ENCODE measurements at places on chromosomes 6 and 20.

DNA sequence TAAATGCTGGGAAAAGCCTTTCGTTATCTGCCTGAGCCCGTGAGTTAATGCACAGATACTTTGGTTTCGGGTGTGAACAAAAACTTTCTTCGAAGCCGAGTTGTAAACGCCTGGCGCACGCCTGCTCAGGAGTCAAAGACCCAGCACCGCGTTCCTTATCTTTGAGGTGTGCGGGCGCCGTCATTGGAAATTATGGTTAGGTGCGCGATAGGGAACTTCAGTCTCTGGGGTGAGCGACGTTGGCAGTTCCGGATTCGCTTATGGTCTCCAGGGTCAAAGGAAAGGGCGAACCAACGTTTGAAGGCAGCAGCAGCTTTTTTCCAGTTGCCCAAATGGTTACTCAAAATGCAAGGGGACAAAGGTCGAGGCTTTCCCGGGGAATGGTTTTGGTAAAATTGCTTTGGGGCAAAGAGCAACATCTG, 853 bp downstream of the SLC22A3 start:
- DNase-seq = no peak

DNA sequence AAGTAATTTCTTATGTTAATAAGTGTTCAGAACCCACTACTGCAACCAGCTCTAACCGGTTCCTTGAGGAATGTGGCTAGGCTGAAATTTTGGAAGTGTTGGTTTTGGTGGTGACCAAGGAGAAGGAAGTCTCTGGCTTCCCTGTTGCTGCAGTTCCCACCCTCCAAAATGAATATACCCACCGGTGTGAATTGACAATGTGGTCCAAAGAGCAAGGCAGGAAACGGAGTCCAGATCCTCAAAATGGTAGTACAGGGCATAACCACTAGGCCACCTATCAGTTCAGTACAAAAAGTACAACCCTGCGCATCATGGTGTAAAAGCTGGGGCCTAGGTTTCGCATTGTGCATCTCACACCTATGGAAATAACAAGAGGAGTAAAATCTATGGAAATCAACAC, 2.8 kb downstream of the ADNP start:
- no peak for DNase-seq

DNA sequence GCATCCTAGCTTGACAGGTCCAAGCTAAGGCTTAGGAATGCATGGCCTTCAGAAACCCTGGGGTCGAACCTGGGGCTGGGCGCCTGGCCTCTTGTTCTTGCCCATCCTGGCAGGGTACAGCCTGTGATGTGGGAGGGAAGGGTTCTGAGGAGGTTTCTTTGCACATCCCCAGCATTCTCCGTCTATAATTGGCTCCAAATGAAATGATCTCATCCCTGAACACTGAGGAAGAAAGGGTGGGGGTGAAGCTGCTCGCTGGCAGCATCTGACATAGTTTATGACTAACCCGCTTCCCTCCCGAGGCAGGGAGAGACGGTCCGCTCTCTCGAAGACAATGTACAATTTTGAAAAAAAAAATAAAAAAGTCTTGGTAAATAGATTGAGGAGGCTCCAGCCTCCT, 67.1 kb upstream of the ZNFX1 start:
- DNase-seq = peak; percentile 100

- DNase-seq = no peak
These were observed 95.2 kb upstream of the CST7 start for GRCh38 chr20:24853916-24854315.

GRCh38 chr20:16018881-16019280, 554.4 kb downstream of the KIF16B start:
- no peak for DNase-seq

DNA sequence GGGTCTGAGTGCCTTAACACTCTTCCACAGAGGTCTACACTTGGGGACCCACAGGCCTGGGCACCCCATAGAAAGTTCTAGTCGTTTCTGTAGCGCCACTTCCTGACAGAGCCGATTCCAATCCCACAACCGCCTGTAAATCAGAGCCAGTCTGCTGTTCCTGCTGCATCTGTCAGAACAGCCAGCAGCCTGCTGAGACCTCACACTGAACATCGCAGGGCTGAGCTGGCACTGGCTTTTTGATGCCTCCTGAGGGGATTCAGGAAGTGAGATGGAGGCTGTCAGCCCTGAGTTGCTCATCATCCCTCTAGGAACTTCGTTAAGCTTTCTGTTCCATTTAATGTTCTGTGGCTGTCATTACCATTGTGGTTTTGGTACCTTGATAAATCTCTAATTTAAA, 48.9 kb downstream of the DCBLD1 start:
- no peak for DNase-seq

- DNase-seq = peak; percentile 89
These were observed 492 bp upstream of the RNF39 start for GRCh38 chr6:30075790-30076732.

GRCh38 chr6:141309295-141309694, 823.4 kb upstream of the GJE1 start:
- no peak for DNase-seq

DNA sequence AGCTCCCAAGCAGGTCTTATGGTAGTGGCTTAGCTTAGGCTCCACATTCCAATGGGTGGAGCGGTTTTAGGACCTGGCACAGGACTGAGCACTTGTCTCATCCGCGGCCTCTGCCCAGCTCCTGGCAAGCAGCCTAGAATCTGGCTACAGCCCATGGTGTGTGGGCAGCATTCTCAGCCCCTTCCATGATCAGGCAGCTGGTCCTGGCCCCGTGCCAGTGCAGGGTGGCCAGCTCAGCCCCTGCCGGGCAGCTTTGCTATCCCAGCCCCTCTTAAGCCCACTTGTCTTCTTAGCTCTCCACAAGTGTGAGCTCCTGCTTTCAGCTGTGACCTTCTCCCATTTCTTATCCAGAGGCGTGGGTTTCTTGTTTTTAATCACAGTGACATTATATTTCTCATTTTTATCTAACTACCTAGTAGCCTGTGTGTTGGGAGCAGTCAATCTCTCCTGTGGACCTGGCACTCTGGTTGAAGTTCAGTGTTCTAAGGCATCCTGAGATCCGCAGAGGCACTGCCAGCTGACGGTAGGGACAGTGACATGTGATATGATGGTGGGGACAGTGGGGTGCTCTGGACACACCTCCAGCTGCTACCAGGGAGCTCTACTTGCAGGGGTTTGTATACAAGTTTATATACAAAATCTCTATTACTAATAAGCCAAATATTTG, 119.9 kb upstream of the PRND start:
- peak; percentile 52 for DNase-seq

GRCh38 chr6:69796073-69796641, 653 bp downstream of the LMBRD1 start:
- DNase-seq = peak; percentile 67

DNA sequence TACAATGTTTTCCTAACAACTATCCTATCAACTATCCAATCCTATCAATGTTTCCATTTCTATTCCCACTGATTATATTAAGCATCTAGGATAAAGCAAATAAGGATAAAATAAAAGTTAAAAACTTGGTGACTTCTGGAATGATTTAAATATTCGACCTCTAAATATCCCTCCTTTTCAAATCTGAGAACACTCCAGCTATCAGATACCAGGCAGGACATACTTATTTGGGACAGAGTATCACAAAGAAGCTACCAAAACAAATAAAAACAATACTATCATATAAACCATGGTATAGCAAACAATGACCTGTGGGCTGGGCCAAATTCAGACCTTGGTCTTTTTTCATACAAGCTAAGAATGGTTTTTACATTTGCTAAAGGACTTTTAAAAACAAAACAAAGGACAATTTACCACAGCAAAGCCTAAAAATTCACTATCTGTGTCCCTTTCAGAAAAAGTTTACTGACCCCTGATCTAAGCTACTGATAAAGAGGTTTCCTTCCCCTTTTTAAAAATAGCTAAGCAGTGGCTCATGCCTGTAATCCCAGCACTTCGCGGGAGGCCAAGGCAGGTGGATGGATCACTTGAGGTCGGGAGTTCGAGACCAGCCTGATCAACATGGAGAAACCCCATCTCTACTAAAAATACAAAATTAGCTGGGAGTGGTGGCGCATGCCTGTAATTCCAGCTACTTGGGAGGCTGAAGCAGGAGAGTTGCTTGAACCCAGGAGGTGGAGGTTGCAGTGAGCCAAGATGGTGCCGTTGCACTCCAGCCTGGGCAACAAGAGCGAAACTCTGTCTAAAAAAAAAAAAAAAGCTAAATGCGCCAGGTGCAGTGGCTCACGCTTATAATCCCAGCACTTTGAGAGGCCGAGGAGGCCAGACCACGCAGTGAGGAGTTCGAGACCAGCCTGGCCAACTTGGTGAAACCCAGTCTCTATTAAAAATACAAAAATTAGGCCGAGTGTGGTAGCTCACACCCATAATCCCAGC, 6.0 kb downstream of the NUP153 start:
- no peak for DNase-seq

- DNase-seq = no peak
These were observed 125.6 kb downstream of the CARMIL1 start for GRCh38 chr6:25404693-25405169.

DNA sequence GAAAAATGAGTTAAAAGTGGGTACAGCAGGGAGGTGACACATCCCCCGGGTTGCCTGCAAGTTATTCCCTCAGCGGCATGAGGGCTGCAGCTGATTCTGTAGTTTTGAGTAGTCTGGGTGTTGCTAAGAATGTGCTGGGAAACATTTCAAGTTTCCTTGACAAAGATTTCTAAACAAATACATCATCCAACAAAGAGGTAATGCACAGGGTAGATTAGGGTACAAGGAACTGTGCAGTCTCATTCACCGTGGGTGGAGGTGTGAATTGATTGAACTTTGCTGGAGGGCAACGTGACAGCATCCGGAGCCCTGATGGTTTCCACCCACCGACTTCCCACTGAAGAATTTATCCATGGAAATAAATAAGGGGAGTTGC, 21.8 kb downstream of the CASS4 start:
- no peak for DNase-seq

DNA sequence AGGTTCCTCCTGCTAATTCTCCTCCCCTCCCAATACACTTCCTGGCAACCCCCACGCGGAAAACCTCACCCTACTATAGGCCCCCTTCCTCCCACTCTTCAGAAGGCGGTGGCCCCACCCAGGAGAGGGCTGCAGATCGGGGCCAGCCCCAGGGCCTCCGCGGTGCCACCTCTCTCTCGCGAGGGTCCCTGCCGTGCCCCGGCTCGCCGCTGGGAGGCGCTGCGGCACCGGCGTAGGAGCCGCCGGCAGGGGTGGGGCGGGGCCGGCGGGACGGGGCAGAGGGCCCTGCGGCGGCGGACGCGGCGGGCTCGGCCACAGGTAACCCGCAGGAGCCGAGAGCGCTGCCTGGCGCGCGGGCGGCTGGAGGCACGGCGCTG, at the start of gene ANKRD6:
ANKRD6 (plus strand) TSS at position 278 of the 377 bp plus-strand sequence. CDS start 133,825 bp downstream, outside the sequence.
- peak; percentile 79 for DNase-seq

- no peak for DNase-seq
These were observed 115.6 kb downstream of the MAP3K7 start for GRCh38 chr6:90471263-90471662.

DNA sequence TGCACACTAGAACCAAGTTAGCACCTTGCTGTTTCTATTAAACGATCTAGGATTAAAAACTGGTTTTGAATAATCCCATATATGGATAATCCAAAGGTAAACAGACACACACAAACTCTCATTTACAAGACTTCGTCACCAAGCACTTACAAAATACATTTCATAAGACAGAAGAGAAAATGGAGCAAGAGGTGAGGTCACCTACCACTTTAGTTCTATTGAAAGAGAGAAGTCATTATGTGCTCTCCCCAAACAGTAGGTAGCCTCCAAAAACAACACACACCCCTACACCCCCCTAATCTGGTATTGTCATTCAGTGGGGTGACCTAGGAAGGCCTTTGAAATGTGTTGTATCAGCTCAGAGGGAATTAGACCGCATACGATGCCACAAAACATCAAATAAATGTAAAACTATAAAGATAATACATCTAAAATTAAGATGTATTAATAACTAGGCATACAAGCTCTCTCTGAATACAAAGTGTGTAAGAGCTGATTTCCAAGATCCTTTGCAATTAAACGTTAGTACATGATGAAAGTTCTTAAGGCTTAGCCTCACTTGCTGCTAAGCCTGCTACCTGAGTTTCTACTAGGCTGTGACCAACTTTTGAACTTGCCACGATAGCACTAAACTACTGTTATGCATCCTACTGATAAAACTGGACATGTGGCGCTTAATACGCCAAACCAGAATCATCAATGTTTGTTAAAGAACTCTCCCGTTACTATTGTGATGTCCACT, 1.6 kb downstream of the SRPK1 start:
- peak; percentile 36 for DNase-seq

DNA sequence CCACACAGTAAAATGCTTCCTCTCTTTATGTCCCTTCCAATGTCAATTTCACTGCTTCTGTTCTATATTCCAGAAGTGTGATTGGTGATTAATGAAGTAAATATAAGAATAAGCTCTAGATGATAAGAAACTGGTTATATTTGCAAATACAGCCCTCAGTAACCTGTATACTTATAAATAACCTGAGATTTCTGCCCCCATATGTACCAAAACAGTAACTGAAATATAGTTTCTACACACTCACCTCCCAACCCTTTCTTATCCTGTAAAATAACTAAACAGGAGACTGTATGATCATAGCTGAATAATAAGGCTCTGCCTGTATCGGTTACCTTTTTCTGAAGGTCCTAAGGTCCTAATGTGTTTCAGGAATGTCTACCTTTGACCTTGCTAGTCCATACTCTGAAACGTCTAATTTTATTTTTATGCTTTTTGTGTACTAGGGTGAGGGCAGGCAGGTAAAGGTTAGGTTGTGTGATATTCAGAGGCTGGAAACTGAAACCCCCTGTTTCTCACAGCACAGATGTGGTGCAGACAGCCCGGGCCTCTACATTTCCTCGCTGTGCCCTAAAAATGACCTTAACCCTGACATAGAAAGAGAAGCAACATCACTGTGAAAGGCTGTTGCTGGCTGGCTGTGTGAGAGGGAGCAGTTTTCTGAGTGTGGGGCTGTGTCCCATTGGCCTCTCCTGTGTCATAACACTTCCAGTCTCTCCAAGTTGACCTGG, 378.8 kb downstream of the CENPW start:
- DNase-seq = no peak

GRCh38 chr20:6053776-6054688, at the start of gene LRRN4:
Gene LRRN4 (minus strand): TSS chr20:6054060. CDS start chr20:6052799, 1,261 bp downstream.
- DNase-seq = peak; percentile 86

DNA sequence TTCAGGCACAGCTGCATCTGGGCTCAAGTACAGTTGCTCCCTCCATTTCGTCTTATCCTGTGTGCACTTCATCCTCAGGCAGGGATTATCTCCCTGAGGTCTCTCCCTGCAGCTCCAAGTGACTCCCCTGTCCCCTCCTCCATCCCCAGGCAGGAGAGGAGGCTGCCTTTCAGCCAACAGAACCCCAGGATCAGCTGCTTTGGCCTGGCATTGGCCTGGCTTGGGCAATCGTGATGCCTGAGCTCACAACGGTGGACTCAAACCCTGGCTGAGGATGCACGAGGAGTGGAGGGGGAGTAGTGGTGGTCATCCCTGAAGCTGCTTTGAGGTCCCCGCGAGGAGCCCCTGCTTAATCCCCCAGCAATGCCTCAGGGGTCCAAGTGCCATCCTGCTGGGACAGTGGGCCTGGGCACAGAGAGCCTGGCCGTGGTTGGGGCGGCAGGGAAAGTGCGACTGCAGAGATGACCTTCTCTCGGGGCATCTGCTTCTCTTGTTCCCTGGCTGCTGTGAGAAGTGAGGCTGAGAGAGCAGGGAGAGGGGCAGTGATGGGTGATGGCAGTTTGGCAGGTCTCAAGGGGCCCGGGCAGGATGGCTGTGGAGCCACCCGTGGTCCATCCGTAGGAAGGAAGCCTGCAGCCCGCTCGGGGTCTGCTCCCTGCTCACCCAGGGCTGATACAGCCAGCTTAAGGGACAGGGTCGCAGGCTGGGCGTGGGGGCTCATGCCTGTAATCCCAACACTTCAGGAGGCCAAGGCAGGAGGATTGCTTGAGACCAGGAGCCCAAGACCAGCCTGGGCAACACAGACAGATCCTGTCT, 6.0 kb upstream of the HRH3 start:
- DNase-seq = no peak
